ENCODE measurements at places on chromosomes 6 and 20.

- no peak for DNase-seq
Observed at GRCh38 chr20:62069741-62070216, 4.1 kb upstream of the TAF4 start.

GRCh38 chr20:37179683-37180524 is 556 bp upstream of the MROH8 start:
- DNase-seq: no peak

DNA sequence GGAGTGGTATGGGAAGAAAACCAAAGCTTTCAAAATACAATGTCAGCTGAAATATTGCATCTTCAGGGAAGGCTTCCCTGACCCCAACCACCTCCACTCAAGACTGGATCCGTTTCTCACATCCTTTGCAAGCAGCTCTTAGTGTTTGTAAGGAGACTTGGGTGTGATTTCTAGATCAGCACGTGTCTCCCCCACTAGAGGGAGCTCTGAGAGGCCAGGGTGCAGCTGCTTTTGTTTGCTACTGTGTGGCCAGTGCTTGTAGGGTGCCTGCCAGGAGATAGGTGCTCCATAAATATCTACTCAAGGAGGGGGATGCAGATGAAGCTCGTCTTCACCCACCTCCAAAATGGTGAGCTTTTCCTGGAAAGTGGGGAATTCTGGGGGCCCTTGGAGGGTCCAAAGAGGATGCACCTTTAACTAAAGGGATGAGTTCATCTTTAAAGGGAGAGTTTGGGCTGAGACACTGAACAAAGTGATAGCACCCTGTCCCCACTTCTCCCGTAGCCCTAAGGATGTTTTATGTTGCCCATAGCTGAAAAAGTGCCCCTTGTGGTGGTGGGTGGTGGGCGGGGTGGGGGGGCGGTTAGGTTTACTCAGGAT is 52.6 kb upstream of the MAFB start:
- DNase-seq: peak; percentile 20

GRCh38 chr6:51260003-51260402 is 441.3 kb downstream of the TFAP2B start:
- DNase-seq: no peak

- DNase-seq: no peak
Observed at GRCh38 chr20:63128956-63129355, 87.0 kb downstream of the YTHDF1 start.

DNA sequence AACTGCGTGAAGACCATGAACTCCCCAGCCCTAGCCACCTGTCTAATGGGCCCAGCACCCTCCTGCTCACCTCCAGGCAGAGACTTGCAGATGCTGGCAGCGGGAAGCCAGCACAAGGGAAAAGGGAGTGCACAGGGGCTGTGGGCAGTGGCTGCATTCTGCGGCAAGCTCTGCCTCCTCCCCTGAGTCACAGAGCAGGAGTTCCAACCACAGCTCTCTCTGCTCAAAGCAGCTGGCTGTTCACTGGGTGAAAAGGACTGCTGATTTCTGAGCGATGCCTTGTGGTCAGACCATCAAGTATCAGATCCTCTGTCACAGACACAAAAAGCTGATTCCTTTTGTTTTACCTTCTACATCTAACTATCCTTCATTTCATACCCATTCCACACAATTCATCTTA is 10.5 kb downstream of the NKX2-2 start:
- no peak for DNase-seq

GRCh38 chr6:92667843-92668242 is 751.5 kb downstream of the EPHA7 start:
- DNase-seq: no peak

DNA sequence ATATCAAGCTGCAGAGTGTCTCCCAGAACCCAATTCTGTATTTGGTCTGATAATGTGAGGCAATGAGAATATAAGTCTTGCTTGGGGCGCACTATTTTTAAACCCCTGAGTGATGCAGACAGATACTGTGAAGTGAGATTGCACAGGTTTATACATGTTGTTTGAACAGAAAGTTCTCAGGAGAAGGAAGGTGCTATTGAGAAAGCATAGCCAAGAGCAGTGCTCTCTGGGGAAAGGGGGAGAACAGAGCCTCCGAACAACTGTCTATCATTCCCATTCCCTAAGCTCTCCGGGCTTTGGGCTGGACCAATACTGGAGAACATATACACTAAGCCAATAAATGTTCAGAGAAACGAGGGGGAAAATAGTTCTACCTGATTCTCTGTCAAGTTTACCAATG is 75.8 kb downstream of the PERP start:
- DNase-seq: no peak

GRCh38 chr6:118859517-118860064 is 34.4 kb upstream of the ASF1A start:
- DNase-seq: no peak

DNA sequence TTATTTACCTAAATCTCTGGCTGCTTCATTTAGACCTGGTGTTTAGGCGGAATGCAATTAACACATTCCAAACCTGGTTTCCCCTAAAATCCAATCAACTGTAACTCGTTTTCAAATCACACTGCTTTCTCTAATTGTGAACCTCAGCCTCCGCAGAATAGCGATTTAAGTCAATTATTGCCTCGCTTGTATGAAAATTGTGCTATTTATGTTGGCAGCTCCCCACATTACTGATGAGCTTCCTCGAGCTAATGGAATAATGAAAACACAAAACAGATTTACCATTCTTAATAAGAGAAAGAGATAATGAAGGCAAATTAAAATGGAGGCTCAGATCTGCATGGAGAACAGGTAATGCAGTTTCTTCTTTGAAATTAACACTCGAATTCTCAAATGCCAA is 67.9 kb downstream of the SLC2A10 start:
- no peak for DNase-seq

DNA sequence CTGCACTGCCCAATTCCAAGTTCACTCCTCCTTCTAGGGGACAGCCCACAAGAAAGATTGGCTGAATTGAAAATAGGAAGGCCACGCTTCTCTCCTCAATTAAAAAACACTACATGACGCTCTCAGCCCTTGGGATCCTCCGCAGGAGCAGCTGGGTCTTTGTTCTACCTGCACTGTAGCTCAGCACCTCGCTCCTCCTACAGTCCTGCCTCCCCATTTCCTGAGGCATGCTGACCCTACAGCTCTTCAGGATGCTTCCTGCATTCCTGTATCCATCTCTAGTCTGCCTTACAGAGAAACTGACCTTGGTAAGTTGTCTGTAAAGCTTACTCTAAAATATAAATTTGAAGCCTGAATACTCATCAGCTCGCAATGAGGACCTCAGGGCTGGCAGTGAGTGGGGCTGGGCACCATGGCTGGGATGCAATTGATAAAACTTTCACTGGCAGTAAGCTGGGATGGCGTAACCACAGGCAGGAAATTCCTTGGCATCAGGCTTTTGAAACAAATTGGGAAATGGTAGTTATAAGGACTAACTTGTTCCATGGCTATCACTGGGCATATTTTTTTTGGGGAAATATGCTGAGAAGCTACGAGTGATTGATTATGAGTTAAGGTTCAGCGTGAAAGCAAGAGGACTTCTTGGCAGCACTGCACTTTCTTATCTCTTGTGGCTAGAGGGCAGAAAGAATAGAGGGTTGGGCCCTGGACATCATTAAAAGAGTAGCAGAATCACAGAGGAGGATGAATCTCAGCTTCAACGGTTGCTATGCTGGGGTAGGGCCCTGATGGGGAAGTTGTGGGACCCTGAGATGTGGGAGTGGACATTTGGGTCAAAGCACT is 11.7 kb upstream of the SIRPB1 start:
- no peak for DNase-seq

Data from NCI-H1930 (cell line).